Stimulated activated naive CD4-positive, alpha-beta T cell treated with Interleukin-2 at 50 U/mL for 16 hours (primary cell): ENCODE measurements at places on chromosomes 7 and 10.

DNA sequence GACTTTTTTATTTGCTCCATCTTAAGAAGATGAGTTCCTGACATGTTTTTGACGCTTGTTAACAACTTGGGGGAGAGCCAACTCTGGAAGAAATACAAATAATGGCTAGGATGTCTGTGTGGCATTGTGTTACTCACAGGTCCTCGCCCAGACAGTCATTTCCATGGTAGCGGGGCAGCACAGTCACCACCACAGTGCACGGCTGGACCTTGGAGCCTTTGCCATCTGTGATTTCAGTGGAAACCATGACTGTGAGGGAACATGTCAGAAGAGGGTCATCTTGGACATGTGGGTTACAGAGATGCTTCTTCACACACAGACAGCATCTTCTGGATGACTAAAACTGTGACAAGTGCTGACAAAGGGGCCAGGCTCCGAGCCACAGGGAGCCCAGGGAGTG is 74.5 kb downstream of the PKD1L1 start:
- no peak for DNase-seq

GRCh38 chr7:111107579-111107978 is 16.7 kb downstream of the LRRN3 start:
- no peak for DNase-seq

DNA sequence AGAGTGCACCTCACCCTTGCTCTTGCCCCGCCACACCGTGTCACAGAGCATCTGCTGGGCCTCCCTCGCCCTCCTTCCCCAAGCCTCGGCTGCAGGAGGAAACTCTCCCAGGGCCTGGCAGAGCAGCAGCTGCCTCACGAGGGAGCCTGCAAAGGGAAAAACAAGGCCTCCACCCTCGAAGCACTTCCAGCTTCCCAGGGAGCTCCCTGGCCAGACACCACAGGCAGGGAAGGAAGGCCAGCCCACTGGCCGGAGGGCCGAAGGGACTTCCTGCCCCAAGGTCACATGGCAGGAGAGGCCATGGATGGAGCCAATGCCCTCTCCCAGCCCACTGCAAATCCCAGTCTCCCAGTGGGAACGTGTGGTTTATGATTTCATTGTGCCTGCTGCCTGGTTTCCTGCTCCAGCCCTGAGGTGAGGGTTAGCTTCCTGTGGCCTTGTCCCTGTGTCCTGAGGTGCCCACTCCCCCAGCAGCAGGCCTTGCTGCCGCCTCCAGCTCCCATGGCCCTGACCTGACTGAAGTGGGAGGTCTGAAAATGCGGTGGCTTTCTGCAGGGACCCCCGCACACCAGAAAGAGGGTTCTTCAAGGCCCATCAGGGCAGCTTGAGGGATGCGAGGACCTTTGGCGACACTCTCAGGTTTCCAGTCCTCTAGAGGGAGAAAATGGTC is 100.5 kb upstream of the PPIF start:
- DNase-seq: no peak

GRCh38 chr10:29873941-29874484 is 185.4 kb downstream of the JCAD start:
- no peak for DNase-seq

- DNase-seq: no peak
Observed at GRCh38 chr10:55397777-55398496, 596.9 kb upstream of the PCDH15 start.

GRCh38 chr7:71761336-71761735 is 629.4 kb downstream of the GALNT17 start:
- DNase-seq: no peak
